ENCODE measurements at places on chromosomes 6 and 20.

GRCh38 chr6:17011985-17012384 lies 89.9 kb upstream of the STMND1 start:
- DNase-seq, result no peak

GRCh38 chr6:27293436-27294098 lies 18.5 kb downstream of the POM121L2 start:
- no peak for DNase-seq

GRCh38 chr6:160048471-160048870 lies 73.1 kb upstream of the SLC22A1 start:
- DNase-seq, result no peak

GRCh38 chr6:3458706-3459421 lies 2.0 kb upstream of the SLC22A23 start:
- no peak for DNase-seq

- DNase-seq, result no peak
Observed at GRCh38 chr6:123402052-123402451, 234.7 kb downstream of the TRDN start.

DNA sequence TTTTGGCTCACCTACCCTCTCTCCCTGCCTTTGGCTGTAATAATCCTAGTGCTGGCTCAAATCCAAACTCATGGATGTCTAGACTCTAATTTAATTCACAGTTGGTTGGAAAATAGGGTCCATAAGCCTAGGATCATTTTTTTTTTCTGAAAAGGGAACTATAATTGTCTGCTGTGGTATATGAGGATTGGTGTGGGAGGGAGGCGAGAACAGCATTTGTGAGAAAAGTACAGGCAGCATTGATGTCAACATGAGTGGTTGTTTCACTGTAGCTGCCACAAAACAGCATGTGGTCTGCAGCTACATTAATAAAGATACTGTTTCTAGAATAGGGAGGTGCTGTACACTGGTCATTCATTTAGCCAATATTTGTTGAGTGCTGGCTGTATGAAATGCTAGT lies 18.6 kb upstream of the POLR1H start:
- no peak for DNase-seq

DNA sequence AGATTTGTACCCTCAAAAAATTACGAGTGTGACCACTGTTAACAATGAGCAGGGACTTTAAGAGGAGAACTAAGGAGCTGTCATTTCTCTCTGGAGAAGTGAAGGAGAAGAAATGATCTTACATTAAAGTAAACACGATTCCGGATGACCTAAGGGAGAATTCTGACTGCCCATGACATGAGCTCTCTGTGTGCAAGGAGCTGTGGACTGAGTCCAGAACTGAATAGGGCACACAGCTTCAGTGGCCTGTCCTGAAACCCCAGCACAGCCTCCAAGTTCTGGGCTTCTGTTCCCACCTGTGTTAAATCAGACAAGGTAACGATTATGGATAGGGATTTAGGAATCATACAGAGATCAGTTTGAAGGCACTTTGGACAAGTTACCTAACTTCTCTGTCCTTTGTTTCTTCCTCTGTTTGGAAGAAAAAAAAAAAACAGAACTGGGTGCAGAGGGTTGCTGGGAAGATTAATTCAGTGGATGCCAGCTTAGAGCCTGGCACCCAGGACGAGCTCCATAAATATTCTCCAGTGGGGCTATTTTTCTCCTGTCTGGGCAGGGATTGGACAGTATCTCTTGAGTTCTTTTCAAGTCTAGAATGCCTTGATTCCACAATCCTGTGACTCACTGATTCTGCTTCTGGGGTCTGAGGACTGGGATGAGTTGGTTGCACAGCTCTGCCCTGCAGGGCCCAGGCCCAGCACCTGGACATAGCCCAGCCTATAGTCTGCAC lies 65.7 kb downstream of the MRPL14 start:
- DNase-seq, result no peak

GRCh38 chr6:20126789-20127653 lies 85.2 kb downstream of the MBOAT1 start:
- peak; percentile 35 for DNase-seq

GRCh38 chr6:128848212-128848935 lies 34.6 kb upstream of the LAMA2 start:
- no peak for DNase-seq

- DNase-seq, result no peak
Observed at GRCh38 chr6:45272626-45273025, 55.5 kb upstream of the RUNX2 start.

GRCh38 chr6:132005178-132005577 lies 54.0 kb upstream of the CCN2 start:
- no peak for DNase-seq

GRCh38 chr6:84103029-84103428 lies 69.5 kb downstream of the MRAP2 start:
- DNase-seq, result no peak

DNA sequence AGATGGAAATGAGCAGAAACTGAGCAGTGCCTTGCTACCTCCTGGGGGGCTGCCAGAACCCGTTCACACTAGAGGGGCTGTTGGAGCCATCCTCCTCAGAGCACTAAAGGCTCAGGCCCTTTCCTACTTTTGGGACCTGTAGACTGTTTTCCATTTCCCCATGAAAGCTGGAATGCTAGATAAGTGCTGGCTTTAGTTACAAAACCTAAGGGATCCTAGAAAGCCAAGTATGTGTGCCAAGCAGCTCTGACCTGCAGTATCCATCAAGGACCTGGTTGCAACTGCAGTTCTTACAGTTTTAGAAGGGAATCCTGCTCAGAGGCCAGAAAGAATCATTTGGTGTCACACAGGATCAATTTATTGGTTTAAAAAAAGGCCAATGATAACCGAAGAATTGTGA lies 176.7 kb upstream of the COL21A1 start:
- DNase-seq, result no peak

DNA sequence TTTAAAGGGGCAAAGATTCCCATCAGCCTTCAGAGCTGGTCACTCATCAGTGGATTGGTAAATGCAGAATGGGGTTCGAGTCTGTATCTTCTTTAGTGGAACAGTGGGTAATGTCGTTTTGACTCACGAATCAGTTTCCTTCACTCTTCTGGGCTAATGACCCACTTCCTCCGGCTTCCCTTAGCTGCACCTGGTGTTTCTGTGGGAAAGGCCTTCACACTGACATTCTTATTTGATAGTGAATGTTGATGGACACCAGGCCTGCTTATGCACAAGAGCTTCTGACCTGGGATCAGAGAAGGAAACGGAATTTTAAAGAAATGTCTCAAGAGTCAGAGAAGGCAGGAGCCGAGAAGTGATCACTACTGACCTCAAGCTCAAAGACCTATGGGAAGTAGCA lies 272.0 kb upstream of the SULF2 start:
- DNase-seq, result no peak

DNA sequence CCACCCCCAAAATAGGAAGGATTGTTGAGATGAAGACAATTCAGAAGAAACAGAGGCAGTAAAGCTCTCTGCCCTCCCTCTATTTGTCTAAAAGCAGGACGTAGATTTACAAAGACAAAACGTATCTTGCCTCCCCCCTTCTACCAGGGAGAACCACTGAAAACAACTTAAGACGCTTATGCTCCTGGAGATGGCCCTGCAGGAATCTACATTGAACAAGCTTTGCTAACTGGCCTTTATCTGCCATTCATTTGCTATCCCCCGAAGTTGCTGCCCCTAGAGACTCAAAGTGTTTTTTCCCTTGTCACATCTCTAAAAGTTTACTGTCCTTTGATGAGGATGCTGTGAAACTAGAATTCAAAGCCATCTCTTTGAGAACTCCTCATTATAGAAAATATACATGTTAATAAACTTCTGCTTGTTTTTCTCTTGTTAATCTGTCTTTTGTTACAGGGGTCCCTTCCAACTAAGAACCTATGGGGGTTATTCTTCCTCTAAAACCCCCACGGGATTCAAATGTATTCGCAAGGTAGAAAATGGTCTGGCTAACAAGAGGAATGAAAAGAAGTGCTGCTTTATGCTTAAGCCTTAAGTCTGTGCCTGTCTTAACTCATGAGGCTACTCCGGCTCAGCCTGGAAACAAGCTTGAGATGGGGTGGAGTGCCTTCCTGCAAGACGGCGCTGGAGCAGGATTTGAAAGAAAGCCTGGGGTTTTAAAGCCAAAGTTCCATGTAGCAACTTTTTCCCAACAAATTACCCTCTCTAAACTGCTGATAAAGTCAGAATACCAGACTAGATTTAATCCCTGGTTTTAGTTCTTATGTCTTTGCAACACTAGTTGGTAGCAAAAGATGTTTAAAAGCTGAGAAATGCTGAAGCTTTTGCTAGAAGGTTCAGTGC lies 88.0 kb downstream of the CLIC5 start:
- DNase-seq, result no peak

DNA sequence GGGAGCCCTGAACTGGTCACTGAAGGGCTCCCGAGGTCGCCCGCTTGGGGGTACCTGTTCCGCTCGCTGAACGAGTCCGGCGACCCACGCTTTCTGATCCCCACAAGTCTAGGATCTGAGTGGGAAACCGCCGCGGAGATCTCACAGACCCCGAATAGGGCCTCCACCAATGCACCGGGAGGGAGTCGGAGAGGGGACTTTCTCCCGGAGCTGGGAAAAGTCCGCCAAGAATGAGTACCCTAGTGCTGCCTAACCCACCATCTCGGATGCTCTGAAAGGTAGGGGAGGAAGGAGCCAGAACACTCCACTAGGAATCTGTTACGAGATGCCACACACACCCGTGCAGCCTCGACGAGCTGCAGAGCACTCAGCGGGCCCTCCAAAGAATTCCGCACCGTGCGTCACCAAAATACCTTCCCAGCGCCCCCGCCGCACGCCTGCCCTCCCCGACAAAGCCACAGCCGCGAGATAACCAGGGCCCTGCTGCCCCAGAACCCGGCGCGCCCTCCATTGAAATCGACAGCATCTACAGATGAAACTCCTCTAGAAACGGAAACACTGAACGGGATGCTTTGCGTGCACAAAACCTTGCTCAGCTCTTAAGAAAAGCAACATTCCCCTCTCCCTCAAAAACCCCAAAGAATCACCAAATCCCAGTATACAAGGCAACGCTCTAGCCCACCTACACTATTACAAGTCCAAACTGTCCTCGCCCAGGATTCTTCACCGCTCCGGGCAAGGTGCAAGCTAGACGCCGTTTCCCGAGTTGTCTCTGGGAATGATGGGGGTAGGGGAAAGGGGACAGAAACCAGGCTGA lies 686 bp downstream of the COL12A1 start:
- DNase-seq, result no peak

GRCh38 chr6:16089232-16090062 lies 39.4 kb upstream of the MYLIP start:
- no peak for DNase-seq

DNA sequence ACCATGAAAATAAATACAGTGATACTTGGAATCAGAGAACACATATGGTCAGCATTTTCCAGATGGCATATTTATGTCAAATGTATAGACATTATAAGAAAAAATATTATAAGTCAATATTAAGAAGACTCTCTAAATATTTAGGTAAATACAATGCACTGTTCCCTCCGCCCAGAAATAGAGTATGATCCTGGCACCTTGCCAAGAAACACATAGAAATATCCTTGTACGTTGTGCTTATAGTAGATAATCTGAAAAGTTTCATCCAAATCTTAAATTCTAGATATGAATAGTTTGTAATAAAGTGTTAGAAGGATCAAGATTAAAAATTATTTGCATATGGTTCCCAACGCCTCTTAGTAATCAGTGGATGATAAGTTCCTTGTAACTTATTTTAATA lies 645.8 kb upstream of the GJE1 start:
- DNase-seq, result no peak

Data from CD8-positive, alpha-beta memory T cell (primary cell).